ENCODE measurements at places on chromosomes 3 and 15.

DNA sequence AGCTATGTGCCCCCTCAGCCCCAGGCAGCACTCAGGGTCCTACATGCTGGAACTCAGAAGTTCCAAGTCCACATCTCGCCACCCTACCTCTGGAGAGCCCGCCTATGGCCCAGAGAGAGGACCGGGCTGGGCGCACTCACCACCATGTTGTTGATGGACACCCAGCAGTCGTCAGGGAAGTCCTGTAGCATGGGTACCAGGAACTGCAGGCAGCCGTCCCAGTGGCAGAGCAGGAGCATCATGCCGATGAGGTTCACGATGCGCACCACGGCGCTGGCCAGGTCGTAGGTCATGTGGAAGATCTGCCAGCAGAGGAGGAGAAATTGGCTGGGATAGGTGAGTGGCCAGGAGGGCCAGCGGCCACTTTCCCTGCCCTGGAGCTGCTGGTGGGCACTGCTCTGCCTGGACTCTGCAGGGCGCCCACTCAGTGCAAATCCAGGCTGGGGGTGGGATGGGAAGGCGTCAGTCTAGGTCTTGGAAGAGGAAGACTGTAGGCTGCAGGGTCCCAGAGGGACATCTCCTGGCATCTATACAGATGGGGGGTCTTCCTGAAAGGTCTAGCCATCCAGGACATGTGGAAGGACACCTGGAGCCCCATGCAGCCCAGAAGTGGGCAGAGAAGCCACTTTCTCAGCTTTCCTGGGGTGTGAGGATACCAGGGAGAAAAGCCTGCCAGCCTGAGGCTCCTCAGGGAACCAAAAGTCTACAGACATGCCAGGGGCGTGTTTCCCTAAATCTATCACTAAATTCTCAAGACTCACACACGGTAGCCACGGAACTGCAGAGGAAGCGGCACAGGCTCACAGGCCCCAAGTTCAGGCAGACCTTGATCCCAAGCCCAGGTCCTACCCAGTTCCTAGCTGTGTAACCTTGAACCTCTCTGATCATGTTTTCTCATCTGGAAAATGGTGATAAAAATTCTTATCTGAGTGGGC lies 36.5 kb downstream of the HCN4 start:
- DNase-seq, result no peak

DNA sequence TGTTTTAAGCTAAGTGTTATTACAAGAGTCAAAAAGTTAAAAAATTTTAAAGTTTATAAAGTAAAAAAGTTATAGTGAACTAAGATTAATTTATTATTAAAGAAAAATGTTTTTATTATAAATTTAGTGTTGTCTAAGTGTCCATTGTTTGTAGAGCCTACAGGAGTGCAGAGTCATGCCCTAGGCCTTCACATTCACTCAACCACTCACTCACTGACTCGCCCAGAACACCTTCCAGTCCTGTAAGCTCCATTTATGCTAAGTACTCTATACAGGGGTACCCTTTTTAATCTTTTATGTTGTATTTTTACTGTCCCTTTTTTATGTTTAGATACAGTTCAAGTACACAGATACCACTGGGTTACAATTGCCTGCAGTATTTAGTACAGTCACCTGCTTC lies 37.2 kb downstream of the EEFSEC start:
- no peak for DNase-seq

- DNase-seq, result no peak
These were observed 70.0 kb upstream of the CCDC39 start for GRCh38 chr3:180749322-180749721.

DNA sequence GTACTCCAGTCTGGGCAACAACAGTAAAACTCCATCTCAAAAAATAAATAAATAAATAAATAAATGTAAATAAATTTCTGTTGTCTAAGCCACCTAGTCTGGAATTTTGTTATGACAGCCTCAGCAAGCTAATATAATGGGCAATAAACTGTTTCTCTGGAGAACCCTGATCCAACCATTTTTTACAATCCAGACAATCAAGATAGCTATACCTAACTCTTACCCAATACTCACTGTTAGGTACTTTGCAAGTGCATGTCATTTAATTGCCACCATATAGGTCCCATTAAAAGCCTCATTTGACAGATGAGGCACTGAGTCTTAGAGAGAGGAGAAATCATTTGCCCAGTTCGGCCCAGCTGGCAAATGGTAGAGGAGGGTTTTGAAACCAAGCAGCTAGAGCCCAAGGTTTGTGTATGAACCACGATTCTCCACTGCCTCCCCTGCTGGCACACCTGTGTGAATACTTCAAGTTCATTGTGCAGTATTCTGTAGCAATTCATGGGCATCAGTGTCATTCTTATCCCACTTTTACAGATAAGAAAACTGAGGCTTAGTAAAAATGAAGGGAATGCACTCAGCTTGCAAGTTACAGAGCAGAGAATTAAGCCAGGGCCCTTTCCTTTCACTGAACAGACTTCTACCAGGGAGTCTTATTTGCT lies 107.0 kb upstream of the UBE2E1 start:
- DNase-seq, result no peak

DNA sequence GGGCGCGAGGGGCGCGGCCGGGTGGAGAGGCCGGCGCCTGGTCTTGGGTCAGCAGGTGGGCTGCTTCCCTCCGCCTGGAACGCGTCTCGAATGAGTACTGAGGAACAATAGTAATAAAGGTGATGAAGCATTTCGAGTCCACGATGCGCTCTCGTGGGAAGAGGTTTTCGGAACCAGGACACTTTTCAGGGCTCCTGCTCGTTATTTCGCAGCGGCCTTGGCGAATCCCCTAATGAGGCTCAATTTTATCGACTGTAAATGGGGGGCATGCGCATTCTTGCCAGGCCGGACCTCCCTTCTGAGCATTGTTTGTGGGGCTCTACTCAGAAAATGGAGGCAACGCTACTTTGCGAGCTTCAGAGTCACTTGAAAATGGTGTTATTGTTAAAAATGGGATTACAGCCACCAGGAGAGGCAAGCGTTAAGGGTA lies 1.2 kb downstream of the NR2C2 start:
- peak; percentile 45 for DNase-seq

- no peak for DNase-seq
These were observed 37.3 kb downstream of the SLCO2A1 start for GRCh38 chr3:133992381-133992780.

GRCh38 chr3:100603469-100603868 lies 5.9 kb upstream of the ADGRG7 start:
- no peak for DNase-seq

- no peak for DNase-seq
These were observed 350.6 kb upstream of the IL12A start for GRCh38 chr3:159637883-159638542.

All from right renal cortex interstitium (tissue), 3 donors.